ENCODE measurements at places on chromosomes 1 and 21.

GRCh38 chr1:10031461-10031860 lies 1.3 kb upstream of the UBE4B start:
- no peak for DNase-seq

GRCh38 chr1:234980645-234981396 lies 147.8 kb downstream of the TOMM20 start:
- peak; percentile 97 for DNase-seq

GRCh38 chr1:20883766-20884165 lies 96.7 kb upstream of the HP1BP3 start:
- DNase-seq, result no peak

- DNase-seq, result no peak
Observed at GRCh38 chr1:221363039-221363438, 378.9 kb downstream of the DUSP10 start.

DNA sequence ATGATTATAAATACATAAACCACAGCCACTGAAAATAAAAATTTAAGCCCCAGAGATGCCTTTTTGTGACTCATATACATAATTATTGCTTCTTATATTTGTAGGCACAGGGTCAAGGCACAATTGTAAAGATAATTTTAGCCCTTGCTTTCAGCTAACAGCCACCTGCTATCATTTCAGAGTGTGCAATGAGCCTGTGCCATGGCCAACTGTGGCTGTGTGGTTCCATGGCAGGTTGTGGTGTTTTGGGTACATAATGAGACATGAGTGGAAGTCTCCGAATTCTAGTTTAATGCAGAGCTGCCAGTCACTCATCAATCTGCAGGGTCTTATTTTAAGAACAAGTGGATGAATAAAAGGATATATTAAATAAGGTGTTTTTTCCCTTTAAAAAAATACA lies 346.9 kb upstream of the SNX7 start:
- peak; percentile 16 for DNase-seq

- no peak for DNase-seq
Observed at GRCh38 chr1:33257772-33258712, 1.8 kb downstream of the ZNF362 start.

DNA sequence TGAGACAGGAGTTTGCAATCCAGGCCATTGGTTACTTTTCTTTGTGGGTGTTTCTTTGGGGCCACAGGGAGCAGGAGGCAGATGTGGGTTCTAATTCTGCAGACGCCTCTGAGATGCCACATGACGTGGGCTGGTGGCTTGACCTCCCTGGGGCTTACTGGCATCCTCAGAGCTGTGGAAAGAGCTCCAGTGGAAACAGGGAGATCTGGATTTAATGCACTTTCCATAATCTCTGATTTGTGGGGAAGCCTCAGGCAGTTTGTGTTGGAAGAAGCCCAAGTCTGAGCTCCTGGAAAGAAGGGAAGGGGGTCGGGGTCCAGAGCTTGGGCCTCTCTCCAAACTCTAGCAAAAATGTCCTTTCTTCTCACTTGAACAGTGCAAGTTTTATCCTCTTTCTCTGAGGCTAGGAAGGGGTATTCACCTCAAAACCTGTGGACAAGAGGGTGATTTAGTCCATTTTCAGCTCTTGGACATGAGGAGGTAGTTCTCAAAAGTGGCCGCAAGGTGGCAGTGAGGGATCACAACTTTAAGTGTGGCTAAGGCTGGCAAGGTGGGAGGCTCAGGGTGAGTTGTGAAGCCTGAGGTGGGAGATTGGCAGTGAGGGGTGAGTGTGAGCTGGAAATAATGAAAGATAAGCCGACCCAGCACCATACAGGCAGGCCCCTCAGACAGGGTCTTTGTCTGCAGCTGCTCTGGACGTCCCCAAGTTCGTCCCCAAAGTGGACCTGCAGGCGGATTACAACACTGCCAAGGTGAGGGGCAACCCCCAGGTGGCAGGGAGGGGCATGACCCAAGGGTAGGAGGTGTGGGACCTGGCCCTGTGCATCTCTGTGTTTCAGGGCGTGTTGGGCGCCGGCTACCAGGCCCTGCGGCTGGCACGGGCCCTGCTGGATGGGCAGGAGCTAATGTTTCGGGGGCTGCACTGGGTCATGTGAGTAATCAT lies 9.2 kb downstream of the IKBKE start:
- peak; percentile 74 for DNase-seq

- DNase-seq, result no peak
Observed at GRCh38 chr1:64043288-64043687, 160.1 kb upstream of the UBE2U start.
